ENCODE measurements at places on chromosomes 5 and 9.

DNA sequence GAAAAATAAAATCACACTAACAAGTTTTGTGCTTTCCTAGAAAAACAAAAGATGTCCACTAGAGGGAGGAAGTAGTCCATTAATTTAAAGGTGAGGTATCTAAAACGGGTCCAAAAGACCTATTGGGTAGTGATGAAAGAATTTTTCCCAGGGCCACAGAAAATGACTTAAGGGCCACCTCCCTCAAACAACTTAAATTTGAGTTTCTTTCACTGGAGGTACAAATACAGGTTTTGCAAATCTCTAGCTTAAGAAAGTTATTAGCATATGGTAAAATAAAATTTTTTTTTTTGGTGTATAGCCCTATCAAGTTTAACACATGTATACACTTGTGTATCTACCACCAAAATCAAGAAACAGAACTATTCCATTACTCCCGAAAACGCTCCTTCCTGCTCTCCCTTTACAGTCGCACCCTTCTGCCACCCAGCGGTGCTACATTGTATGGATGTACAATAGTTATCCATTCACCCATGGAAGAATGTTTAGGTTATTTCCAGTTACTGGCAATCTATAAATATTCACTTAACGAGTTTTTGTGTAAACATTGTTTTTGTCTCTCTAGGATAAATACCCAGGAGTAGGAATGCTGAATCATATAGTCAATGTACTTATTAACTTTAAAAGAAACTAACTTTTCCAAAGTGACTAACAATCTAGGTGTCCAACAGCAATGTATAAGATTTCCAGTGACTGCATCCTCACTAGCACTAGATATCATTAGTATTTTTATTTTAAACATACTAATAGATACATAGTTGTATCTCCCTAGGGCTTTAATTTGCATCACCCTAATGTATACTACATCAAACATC is 21.9 kb downstream of the DEPDC1B start:
- peak; percentile 52 for DNase-seq

- DNase-seq, result no peak
Measured at GRCh38 chr9:91117959-91118703, 243.6 kb downstream of the AUH start.

GRCh38 chr9:114869845-114870244 is 60.5 kb downstream of the TNFSF8 start:
- peak; percentile 21 for DNase-seq

DNA sequence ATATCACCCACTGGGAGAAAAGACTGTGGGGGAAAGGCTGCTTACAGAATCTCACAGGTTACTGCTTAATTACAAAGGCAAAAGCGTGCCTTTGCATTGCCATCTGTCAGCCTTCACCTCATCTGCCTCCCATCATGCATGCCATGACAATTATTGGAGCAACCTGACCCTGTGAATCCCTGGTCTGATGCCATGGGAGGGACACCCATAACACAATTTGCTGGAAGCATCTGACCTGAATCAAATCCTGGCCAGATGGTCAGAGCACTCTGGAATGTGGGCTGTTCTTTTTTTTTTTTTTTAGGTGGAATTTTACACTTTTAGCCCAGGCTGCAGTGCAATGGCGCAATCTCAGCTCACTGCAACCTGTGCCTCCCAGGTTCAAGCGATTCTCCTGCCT is 11.6 kb upstream of the RETREG1 start:
- DNase-seq, result no peak

GRCh38 chr5:82984786-82985735 is 92.1 kb downstream of the TMEM167A start:
- no peak for DNase-seq

GRCh38 chr9:2281031-2281802 is 266.1 kb downstream of the SMARCA2 start:
- no peak for DNase-seq

DNA sequence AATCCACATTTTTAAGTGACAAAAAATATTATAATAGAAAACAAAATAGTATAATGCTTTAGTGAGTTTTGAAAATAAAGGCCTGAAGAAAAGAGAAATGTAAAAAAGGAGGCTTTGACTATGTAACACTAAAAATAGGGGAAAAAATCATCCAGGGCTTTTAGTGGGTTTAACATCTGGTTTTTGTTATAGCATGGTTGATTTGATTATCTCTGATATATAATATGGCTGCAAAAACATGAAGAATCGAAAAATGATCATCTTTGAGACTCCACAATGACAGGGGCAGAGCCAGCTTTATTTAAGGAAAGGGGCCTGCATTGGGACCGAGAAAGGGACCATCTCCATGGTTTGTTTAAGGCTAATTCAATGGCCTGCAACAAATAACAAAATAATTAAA is 393.8 kb downstream of the PLK2 start:
- no peak for DNase-seq

DNA sequence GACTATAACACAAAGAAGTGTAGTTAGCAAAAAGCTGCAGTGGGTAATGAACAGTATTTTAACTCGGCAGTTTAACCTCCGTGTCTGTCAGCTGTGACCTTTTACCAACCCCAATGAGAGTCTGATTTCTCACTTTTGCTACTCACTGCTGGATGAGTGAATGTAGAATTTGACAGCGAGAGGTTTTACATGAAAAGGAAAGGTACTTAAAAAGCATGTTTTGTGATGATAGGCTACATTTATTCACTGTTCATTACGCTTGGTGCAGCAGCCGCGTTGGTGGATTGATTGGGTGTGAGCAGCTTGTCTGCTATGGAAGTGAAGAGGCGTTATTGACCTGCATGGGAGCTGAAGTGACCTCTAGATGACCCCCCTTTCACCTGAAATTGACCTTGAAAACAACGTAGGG is 867.7 kb downstream of the NR2F1-AS1 start:
- DNase-seq, result no peak

- no peak for DNase-seq
Measured at GRCh38 chr5:126471875-126472537, 48.8 kb downstream of the GRAMD2B start.

DNA sequence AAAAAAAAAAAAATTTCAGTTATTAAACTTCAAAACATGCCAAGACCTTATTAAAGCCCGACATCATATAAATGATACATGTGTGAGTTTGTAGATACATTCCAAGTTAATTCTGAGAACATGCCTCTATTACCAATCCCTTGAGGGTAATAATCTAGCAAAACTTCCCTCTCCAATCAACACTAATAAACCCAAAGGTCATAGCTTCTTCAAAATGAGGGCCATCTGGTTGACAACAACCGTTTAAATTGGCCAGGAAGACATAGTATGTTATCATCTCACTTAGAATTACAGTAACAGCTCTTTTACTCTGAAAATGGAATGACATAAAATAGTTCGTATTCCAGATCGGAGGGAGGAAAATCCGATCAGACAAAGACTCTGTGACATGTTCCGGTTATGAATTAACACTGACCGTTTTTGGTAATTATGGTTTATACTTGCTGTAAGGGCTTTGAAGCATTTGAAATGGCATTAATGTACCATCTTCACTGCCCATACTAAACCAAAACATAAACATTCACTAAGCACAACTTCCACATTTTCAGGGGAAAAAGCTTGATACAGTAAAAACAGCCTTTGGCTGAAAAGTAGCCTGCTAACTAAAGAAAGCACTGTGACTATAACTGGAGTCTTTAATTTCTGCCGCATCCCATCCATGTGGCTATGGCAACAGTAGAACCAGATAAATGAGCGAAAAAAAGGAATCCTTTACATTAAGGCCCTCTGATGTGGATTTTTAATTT is 50.3 kb downstream of the ANKH start:
- DNase-seq, result no peak

DNA sequence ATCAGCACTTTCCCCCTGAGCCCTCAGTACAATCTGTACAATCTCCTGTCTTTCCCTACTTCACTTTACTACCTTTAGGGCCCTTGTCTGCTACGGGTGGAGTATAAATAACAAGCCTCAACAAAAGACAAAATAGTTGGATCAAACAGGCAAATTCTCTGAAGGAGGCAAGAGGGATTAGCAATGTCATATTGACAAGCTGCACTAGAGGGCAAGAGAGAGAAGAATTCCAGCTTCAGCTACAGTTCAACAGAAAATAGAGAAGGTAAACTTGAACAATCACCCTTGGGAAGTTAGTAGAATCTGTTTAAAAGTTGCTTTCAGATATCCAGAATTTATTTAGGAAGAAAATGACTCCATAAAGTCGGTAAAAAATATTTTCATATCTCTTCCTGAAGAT is 68.4 kb upstream of the IZUMO3 start:
- no peak for DNase-seq

DNA sequence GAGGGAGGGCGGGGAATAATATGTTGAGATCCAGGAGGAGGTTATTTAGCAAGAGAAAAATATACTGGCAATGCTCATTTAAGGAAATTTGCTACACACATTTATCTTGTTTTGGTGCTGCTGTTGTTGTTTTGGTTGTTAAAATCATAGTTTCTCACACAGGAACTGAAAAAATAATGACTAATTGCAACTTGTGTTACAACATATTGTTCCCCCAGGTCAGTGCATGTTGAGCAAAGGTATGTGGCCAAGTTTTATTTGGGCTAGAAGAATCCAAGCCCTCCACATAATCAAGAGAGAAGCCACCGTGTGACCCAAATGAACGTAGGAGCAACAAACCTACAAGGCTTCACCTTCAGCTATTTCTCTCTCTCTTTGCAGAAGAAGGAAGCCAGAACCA is 220.3 kb upstream of the DAPK1 start:
- no peak for DNase-seq

GRCh38 chr9:37144762-37145161 is 24.4 kb downstream of the ZCCHC7 start:
- no peak for DNase-seq

DNA sequence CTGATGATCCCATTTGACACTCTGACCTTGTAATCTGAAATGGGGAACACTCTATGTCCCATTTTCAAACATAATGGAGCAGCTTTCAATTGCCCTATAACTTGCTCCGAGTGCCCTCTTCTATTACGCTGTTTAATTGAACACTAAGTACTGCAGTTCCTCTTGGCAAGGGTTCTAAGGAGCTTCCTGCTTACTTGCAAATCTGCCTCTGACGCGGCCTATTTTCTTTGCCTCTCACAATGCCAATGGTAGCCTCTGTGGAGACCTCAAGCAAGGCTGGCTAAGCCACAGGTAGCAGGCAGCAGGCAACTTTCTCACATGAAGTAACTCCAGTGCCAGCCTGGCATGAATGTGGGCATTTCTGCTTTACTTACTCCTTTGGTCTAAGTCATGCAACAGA is 443.4 kb upstream of the TRPC7 start:
- no peak for DNase-seq

GRCh38 chr5:13987843-13988464 is 43.5 kb upstream of the DNAH5 start:
- no peak for DNase-seq

GRCh38 chr5:4977416-4978110 is 162.6 kb upstream of the ADAMTS16 start:
- no peak for DNase-seq

GRCh38 chr5:172868924-172869591 is 35.0 kb downstream of the ERGIC1 start:
- DNase-seq, result no peak

Measured in CD4-positive, alpha-beta T cell treated with Interleukin-1 beta for 1 hour (primary cell).